ENCODE measurements at places on chromosomes 1 and 21.

DNA sequence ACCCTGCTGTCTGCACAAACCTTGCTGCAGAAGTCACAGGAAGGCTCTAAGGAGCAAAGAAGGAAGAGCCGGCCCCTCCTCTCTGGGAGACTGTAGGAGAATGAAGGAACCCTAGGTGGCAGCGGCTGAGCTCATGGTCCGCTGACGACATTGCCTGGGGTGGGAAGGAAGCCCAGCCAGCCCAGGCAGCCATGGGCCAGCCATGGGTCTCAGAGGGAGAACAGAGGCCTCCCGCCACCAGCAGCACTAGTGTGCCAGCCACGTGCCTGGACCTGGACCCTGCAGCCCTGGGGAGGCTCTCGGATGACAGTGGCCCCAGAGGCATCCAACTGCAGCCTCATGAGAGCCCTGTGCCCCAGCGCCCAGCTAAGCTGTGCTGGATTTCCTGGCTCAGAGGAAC, 49.2 kb upstream of the POFUT2 start:
- no peak for DNase-seq

- DNase-seq, result no peak
Measured at GRCh38 chr1:150387200-150387599, 23.3 kb downstream of the RPRD2 start.

DNA sequence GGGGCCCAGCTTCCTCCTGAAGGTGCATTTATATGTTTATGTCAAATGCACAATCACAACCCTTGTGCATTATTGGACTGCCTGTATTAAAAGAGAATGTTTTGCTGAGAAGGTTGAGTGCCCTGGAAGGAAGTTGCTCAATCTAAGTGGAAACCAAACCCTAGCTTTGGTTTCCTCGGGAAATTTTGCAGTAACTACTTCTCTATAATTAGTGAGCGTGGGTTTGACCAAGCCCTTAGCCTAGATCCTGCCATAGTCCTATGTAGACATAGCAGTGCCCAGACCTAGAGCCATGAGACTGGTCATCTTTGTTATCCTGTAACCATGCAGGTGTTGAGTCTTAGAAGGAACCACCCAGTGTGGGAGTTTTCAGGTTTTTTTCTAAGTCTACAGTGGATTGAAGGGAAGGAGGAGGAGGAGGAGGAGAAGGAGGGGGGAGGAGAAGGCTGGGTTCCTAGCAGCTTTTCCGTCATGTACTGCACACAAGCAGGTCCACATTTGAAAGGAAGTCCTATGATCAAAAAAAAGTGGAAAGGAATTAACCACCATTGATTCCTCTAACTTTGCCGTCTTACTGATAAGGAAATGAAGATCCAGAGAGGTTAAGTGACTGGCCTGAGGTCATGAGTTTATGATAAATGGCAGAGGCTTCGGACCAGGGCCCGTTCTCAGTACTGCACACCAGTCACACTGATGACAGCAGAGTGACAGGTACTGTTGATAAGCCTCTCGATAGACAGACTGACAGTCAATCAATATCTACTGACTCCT, 72.2 kb upstream of the LYST start:
- no peak for DNase-seq

GRCh38 chr1:214146523-214146922, 134.4 kb upstream of the SMYD2 start:
- DNase-seq, result no peak

- DNase-seq, result no peak
Measured at GRCh38 chr1:234603221-234604204, 6.5 kb downstream of the IRF2BP2 start.

DNA sequence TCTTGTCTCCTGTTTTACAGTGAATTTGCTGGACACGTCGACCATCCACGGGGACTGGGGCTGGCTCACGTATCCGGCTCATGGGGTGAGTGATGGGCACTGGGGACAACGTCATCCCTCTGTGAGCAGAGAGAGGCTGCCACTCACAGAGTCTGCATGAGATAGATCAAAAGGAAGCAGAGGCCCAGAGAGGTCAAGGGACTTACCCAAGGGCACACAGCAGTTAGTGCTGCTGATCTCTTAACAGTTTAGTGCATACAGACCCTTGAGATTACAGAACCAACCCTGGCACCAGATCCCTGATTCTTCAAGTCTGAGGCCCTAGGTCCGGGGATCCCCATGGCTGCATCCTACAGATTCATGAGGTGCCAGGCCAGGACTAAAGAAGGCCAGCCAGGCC, 6.0 kb downstream of the EPHA8 start:
- no peak for DNase-seq

DNA sequence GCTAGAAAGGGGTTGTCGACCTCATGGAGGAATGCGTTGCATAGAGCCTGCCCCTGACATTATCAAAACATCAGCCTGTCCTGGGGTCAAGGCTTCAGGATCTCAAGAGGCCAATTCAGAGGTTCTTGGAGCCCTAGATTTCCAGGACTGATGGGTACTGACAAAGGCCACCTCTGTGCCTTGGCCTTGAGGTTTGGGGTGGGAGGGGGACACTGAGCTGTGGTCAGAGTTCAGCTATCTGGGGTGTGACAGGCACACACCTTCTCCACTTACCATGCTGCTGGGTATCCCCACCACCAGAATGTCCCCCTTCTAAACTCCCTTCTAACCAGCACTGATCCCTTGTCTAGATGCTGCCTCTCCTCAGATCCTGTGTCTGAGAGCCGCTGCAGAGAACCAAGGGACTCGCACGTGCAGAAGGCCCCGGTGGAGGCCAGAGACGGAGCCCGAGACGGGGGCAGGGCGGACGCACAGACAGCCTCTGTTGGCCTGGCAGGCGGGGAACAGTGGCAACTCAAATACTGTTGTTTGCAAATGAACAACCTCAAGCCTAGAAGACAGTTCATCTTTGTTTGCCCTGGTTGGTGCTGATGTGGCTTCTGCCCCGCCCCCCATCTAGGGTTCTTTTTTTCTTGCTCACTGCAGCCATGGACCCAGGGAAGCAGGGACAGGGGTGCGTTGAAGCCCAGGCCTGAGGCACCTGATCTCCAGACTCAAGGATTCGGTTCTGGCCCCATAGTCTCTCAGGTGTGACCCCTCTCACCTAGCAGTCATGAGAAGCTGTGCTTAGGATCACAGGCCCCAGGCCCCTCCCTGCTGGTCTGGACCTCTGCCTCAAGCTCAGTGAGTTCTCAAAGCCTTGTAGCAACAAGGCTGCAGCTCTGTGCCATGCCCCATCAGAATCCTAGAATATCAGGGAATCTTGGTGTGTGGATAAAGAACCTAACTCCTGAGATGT, 28.1 kb upstream of the CSF1 start:
- DNase-seq, result no peak

DNA sequence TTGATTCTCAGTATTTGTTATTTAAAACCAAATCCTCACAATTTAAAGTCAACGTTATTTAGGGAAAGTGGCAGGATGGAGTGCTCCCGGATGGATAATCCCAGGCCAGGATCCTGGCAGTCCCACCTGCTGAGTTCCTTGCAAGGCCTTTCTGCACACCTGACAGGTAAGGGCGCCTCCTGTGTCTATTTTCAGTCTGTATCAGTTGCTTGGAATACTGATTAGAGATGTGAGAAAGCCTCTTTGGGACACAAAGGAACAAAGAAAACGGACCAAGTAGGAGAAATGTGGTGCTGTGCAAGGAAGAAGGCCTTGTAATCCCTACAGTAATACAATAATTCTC, 12.2 kb downstream of the STYXL2 start:
- no peak for DNase-seq

DNA sequence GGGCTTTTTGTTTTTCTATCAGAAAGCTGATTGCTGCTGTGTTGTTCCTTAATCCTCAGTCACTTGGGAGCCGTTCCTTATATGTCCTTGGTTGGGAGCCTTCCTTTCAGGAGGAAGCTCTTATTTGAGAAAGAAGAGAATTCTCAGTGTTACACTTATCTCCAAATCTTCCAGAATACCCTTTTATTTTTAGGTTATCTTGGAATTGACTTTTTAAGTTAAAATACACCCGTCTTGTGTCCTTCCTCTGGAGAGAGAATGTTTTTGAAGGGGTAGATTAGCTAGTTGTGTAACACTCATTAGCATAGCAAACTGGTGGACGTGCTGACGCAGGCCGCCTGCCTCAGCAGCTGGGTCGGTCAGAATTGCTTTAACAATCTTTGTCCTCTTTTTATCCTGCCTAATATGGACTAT, 42.1 kb downstream of the LRRC8B start:
- no peak for DNase-seq

- DNase-seq, result no peak
Measured at GRCh38 chr1:159196543-159196942, 8.1 kb upstream of the ACKR1 start.

DNA sequence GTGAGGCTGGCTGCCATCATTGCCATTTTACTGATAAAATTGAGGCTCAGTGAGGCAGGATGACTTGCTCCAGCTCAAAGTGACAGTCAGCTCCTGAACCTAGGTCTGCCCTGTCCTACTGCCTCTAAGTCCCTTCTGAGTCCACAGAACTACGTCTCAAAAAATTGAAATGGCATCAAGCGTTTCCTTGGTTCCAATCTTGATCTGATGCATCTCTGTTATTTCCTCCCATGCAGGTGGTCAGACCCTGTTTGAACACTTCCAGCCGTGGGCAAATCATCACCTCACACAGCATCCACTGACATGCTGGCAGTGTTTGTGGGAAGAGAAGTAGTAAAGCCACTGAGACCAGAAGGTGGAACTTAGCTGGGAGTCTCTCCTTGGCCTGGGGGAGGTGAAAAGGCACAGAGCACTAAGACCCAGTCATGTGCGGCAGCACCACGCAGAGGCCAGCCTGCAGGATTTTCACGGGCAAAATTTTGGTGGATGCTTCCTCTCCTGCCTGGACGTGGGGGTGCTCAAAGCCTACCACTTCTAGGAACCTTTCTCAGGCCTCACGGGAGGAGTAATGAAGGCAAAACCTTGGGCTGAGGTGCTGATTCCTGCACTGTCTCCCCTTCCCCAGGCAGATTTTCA, 7.8 kb upstream of the CPLANE2 start:
- DNase-seq, result peak; percentile 51

- no peak for DNase-seq
Measured at GRCh38 chr1:242404296-242404695, 120.2 kb downstream of the PLD5 start.

- DNase-seq, result peak; percentile 33
Measured at GRCh38 chr21:42622284-42622683, 31.1 kb upstream of the PDE9A start.

- DNase-seq, result peak; percentile 73
Measured at GRCh38 chr1:29991025-29991424, 732.4 kb downstream of the MATN1 start.

DNA sequence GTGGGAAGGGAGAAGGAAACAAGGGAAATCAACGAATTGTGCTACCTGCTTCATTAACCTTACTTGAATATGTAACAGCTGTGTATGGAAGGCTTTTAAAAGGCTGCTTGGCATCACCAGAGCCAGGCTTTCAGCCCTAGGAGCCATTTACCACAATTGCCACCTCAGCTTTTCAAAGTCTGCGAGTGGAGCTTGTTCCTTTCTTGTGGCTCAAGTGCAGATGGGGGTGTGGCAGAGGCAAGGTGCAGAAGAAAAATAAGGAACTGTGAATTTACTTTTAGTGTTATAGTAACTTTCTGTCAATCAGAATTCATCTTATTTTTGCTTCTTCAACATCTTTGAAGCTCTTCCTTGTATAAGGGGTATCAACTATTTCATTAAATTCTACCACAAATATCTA, 17.6 kb downstream of the CLCA2 start:
- no peak for DNase-seq

- no peak for DNase-seq
Measured at GRCh38 chr1:44919400-44919799, 67.0 kb downstream of the EIF2B3 start.

GRCh38 chr21:33914188-33914587, 1.4 kb downstream of the ATP5PO start:
- DNase-seq, result no peak

DNA sequence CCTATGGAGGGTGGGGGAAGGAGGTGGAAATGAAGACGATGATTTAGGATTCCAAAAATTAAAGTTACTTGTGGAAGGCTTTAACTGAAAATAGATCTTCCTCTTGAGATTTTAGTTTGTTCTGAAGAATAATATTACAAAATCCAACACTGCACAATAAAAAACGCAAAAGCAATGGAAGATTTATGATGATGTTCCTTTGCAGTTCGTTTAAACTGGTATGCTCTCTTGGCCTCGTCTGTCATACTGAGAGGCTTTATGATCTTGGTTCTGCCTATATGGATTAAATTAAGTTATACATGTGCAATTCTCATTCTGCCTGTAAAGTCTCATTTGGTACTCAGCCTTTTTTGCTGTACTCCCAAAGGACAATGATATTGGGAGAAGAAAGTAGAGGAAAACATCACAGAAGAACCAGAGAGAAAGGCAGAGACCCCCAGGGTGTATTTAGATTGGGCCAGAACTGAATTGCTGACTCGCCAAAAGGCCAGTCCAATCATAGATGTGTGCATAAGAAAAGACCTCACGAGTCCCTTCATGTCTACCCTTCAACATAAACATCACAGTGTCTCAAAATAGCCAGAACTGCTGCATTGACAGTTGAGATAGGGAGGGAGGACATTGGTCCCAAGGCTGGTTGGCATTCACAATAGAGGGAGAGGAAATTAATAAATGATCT, 188.6 kb downstream of the GREM2 start:
- DNase-seq, result no peak

- no peak for DNase-seq
Measured at GRCh38 chr1:70504176-70504820, 93.2 kb downstream of the CTH start.

GRCh38 chr21:36888466-36888865, 78.0 kb downstream of the HLCS start:
- no peak for DNase-seq

DNA sequence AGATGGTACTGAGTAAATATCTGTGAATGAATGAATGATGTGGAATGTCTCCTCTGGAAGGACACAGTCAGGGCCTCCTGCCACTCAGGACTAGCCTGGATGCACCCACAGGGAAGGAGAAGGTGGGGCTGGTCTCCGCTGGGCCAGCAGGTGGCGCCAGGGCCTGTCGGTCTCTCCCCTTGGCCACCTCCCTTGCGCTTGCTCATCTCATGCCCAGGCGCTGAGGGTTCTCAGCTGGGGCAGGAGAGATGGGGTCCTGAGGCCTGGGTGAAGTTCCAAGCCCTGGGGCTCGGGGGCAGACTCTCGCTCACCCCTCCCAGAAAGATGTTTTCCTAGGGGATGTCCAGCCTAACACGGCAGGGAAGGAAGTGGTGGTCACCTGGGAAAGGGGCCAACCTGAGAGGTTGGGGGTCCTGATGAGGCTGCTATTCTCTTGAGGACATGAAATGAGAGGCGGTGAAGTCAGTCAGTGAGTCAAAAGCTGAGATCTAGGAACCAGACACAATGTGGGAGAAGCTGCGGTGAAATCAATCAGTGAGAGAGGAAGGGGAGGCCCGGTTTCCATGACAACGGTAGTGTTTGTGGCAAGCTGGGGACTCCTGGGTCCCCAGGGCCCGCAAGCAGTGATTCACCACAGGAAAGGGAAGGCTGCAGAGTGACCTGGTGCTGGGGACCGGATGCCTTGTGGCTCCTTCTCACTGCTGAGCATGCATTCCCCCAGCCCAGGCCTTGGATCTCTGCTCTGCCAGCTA, 14.6 kb upstream of the MEX3A start:
- DNase-seq, result peak; percentile 96

Data from mesenteric fat pad (tissue), 1 donor.